ENCODE measurements at places on chromosomes 7 and 10.
A peak's percentile ranks its signal among the peaks of the same experiment; 100 is the strongest.

DNA sequence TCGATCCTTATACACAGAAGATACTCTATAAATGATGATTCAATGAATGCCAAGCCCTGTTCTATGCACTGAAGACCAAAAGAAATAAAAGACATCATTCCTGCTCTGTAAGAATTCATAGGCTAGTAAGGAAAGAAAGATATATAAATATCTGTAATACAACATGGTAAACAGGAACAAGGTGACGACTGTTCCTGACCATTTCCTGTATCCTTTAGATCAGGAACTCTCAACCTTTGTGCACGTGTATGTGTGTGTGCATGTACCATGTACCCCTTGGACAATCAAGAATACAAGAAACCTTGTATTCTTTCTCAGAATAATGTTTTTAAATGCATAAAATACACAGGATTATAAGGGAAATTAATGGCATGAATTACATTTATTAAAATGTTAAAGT lies 7.3 kb upstream of the HK1 start:
- DNase-seq: no peak

DNA sequence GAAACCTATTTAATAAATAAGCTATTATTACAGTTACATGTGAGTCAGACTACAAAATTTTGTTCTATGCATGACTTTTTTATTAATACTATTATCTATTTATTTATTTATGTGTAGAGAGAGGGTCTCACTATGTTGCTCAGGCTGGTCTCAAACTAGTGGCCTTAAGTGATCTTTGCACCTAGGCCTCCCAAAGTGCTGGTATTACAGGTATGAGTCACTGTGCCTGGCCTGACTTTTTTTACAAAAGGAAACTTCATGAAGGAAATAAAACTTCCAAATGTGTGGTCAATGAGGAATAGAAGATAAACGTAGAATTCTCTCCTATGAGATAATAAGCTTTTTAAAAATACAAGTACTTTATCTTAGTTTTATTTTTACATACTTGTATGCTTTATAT lies 19.0 kb downstream of the COL28A1 start:
- DNase-seq: no peak

DNA sequence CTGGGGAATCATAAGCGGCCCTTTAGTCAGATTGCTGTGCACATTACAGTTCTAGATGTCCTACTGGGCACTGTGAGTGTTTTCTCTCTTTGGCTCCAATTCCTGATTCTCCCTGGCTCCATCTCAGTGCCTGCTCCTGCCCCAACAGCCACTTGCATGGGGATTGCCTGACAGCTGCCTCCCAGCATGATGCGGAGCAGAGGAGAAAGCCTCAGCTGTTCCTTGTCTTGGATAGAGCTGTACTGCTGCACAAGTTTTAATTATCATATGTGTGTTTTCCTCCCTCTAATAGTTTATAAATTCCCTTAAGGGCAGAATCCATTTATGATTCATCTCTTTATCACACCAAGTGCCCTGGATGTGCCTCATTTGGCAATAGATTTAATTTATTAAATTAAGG lies 285.8 kb upstream of the COBL start:
- no peak for DNase-seq

GRCh38 chr7:147279964-147280374 lies 1163.4 kb downstream of the CNTNAP2 start:
- DNase-seq: no peak

DNA sequence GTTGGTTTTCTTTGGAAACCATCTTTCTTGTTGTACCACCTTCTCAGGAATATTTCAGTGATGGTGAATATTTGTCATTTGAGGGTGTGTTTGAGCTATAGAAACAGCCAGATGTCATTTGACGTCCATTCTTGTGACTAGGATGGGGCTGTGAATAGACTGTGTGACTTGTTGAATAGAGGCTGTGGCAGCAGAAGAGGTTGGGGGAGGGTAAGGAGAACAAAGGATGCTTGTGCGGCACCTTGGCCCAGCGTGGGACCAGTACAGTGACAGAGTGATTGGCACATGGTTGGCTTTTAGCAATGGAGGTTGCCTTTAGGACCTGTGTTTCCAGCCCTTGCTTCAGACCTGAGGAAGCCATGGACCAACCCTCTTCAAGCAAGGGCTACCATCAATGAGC lies 11.3 kb downstream of the DMBT1 start:
- DNase-seq: no peak

DNA sequence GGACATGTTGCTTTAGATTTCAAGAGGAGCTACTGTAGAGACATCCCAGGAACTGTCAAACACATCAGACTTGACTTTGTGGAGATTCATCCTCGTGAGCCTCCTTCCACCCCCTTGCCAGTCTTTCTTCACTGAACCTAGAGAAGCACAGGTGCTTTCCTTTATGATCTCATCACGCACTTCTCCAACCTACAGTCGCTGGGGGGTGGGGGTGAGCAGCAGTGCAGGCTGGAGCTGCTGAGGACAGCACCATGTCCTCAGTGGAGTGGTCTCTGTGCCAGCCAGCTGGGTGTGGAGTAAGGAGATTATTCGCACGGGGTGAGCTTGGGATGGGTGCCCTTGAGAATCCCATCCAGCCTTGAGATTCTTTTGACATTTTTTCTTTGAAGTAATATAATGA lies 88.1 kb downstream of the VOPP1 start:
- DNase-seq: peak; percentile 12

DNA sequence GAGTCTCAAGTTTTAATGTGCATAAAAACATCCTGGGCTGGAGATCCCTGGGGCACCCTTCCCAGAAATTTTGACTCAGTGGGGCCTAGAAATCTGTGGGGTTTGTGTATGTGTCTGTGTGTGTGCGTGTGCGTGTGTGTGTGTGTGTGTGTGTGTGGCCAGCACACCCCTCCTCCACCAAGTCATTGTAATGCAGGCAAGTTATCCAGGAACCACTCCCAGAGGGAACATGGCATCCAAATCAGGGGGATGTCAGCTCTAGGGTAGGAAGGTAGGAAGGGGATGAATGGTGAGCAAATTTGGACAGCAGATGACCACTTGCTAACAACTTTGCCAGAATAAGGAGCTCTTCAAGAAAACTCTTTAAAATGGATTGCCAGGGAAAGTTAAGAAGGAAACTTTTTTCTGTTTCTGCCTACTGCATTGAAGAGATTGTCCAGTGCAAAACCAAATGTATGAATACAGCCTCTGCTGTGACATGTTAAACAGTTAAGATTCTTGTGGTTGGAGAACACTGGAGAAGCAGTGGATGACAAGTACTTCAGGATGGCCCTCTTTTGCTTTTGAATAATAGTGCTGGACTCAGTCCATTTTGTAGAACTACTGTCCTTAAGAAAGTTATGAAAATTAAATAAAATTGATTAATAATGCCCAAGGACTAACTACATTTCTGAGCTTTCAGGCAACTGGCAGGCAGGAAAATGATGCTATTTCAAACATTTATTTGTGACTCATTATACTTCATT lies 12.3 kb downstream of the STAMBPL1 start:
- DNase-seq: no peak

DNA sequence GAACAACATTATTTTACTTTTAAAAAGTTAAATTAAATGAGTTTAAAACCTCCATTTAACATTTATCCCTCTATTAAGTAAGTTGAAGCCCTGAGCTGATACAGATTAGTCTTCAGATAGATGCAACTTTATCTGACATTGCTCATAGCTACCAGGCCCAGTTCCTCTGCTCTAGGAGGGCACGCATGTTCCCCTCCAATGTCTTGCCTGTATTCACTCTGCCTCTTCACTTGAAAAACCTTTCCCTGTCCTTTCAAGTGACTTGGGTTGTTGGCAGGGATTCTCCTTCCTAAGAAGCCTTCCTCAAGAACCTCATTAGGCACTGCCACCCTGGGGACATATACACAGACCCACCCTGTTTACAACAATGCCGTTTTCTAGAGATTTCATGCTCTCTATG lies 270.4 kb downstream of the RELN start:
- DNase-seq: no peak
